ENCODE measurements at places on chromosomes 1 and 21.
A peak's percentile ranks its signal among the peaks of the same experiment; 100 is the strongest.

GRCh38 chr1:172398193-172398592 is 22.3 kb upstream of the C1orf105 start:
- no peaks in the 10 kb centered on the region for H3K27me3 ChIP-seq
- no peak for DNase-seq
- H3K27ac ChIP-seq: no peak overlapping the region
- H3K36me3 ChIP-seq: no peaks in the 10 kb centered on the region
- H3K4me3 ChIP-seq: no peak overlapping the region

GRCh38 chr1:3333903-3334302 is 120.6 kb upstream of the ARHGEF16 start:
- no peak overlapping the region for H3K27ac ChIP-seq
- no peak overlapping the region for H3K4me3 ChIP-seq
- no peaks in the 10 kb centered on the region for H3K27me3 ChIP-seq
- H3K4me1 ChIP-seq: peaks cover 4% of the 10 kb centered on the region
- no peak for DNase-seq

- no peaks in the 10 kb centered on the region for H3K36me3 ChIP-seq
- DNase-seq: no peak
- no peak overlapping the region for H3K27ac ChIP-seq
- no peaks in the 10 kb centered on the region for H3K27me3 ChIP-seq
Measured at GRCh38 chr1:116356673-116357072, 16.4 kb upstream of the ATP1A1 start.

DNA sequence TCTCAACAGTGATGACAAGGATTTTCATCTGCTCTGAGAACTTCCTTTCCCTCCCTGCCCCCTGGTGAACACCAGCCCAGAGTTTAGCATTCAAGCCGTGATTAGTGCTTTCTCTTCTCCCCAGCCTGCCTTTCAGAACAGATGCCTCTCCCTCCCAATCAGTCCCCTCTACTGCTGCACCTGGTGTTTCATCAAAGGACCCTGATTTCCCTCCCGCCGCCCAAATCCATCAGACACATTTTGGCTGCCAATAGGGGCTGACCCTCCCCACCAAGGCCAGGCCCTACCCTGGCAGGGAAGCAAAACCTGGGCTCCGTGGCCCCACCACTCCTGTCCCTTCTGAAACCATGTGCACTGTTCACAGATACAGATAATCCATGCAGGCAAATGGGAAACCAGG is 34.0 kb upstream of the KLHDC7A start:
- no peak for DNase-seq
- H3K4me1 ChIP-seq: peaks cover 43% of the 10 kb centered on the region
- H3K27me3 ChIP-seq: peaks cover 37% of the 10 kb centered on the region
- H3K27ac ChIP-seq: no peak overlapping the region
- peaks cover 13% of the 10 kb centered on the region for H3K36me3 ChIP-seq
- H3K4me3 ChIP-seq: no peak overlapping the region

DNA sequence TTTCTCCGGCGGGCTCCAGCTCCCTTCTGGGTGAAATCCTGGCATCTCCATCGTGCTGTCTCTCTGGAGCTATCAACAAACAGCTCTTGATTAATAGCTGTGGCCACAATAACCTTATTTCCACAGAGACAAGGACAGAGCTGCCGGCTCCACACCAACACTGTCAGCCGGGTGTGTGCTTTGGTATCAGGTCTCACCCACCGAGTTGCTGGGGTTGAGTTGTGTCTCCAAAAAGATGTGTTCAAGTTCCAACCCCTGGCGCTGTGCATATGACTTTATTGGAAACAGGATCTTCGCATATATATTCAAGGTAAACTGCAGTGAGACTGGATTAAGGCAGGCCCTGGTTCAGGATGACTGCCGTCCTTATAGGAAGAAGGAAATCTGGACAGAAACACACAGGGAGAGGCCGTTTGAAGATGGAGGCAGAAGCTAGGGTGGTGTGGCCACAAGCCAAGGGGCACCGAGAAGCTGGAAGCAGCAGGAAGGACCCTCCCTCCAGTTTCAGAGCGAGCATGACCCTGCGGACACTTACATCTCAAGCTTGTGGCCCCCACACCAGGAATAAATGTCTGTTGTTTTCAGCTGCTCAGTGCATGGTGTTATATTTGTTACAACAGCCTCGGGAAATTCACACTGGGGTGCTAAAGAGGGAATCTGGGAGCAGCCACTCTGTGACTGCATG is 88.4 kb upstream of the TMPRSS2 start:
- no peaks in the 10 kb centered on the region for H3K36me3 ChIP-seq
- DNase-seq: no peak
- no peak overlapping the region for H3K27ac ChIP-seq
- H3K4me3 ChIP-seq: no peak overlapping the region

DNA sequence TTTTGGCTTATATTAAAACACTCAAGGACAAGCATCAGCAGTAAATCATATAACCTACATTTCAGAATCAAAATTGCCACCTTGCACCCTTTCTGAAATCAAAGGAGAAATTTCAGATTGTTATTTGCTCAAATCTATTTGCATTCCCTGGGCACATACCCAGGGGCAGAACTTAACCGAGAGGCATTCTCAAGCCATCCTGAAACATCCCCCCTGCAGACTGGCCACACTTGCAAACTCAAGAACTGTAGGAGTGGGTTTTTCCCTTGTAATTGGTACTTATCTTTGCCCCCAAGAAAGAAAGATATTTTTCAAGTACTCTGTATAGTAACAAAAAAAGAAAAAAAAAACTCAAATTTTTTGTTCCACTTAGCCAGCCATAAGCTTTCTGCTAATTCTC is 213.6 kb upstream of the ESRRG start:
- no peak overlapping the region for H3K4me3 ChIP-seq
- H3K36me3 ChIP-seq: no peaks in the 10 kb centered on the region
- H3K27ac ChIP-seq: peak overlapping the region; percentile 90
- H3K27me3 ChIP-seq: no peaks in the 10 kb centered on the region
- DNase-seq: no peak

- H3K36me3 ChIP-seq: peaks cover 6% of the 10 kb centered on the region
- H3K27ac ChIP-seq: peak overlapping the region; percentile 60
- no peak overlapping the region for H3K4me3 ChIP-seq
- H3K4me1 ChIP-seq: peaks cover 23% of the 10 kb centered on the region
- DNase-seq: peak; percentile 62
Measured at GRCh38 chr1:202135221-202135721, 9.3 kb downstream of the ARL8A start.

GRCh38 chr1:222996310-222996975 is 146.6 kb downstream of the TLR5 start:
- H3K27me3 ChIP-seq: peaks cover 38% of the 10 kb centered on the region
- peaks cover 46% of the 10 kb centered on the region for H3K4me1 ChIP-seq
- no peaks in the 10 kb centered on the region for H3K36me3 ChIP-seq
- H3K27ac ChIP-seq: no peak overlapping the region
- H3K4me3 ChIP-seq: no peak overlapping the region

DNA sequence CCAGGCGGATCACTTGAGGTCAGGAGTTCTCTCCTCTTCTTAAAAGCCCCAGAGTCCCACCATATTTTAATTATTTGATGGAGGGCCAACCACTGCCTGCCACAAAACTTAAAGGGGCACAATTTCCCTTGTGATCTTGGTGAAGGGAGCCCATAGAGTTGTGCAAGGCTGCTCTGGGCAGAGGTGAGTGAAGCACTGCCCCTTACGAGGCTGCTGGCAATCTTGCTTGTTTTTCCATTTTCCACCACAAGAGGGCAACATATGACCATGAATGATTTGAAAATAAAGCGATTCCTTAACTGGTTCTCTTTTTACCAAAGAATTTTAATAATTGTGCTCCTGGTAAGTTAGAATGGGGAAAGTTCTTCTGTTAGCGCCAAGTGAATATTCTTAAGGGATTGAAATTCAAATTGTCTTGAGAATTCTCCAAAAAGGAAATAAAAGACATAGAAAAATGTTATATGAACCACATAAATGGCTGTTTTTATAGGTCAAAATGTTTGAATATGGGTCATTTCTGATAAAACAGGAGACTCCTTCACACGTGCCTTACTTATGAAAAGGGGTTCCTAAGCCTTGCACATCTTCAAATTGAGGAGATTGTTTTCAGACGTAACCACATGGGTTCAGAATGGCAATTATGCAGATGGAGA is 22.7 kb downstream of the PGM1 start:
- DNase-seq: peak; percentile 58
- H3K27ac ChIP-seq: no peak overlapping the region
- H3K36me3 ChIP-seq: no peaks in the 10 kb centered on the region
- H3K27me3 ChIP-seq: no peaks in the 10 kb centered on the region
- no peak overlapping the region for H3K4me3 ChIP-seq
- peaks cover 39% of the 10 kb centered on the region for H3K4me1 ChIP-seq

DNA sequence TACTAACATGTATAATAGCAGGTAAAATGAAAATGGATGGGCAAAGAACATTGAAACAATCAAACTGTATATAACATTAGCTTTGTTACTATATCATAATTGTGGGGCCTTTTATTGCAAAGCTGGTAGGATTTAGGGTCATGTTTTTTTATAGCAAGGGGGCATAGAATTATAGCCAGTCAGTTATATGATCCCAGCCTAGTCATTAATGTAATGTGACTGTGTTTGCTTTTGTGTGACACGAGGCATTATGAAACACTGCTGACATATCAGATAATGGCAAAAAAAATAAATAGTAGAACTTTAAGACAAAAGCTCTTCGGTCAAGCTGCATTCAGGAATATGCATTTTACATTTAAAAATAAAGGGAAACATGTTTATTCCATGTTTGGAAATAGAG is 81.3 kb upstream of the ZNF281 start:
- no peak for DNase-seq
- no peak overlapping the region for H3K27ac ChIP-seq
- H3K4me1 ChIP-seq: peaks cover 6% of the 10 kb centered on the region
- no peaks in the 10 kb centered on the region for H3K36me3 ChIP-seq
- H3K4me3 ChIP-seq: no peak overlapping the region

DNA sequence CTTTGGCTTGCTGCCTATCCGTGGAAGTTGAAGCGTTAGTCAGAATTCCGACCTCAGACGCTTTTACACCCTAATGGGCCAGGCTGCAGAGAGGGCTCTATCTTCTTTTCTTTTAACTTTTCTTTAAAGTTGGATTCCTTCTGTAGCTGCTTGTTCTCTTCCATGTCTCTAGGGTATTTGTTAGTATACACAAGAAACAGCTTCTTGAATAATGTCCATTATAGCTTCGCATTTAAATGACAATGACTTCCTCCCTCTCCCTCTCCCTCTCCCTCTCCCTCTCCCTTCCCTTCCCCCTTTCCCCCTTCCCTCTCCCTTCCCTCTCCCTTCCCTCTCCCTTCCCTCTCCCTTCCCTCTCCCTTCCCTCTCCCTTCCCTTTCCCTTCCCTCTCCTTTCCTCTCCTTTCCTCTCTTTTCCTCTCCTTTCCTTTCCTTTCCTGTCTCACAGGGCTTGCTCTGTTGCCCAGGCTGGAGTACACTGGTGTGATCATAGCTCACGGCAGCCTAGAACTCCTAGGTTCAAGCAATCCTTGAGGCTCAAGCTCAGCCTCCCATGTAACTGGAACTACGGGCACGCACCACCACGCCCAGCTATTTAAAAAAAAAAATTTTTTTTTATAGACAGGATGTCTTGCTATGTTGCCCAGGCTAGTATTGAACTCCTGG is 33.0 kb downstream of the RIPPLY3 start:
- H3K36me3 ChIP-seq: no peaks in the 10 kb centered on the region
- H3K27ac ChIP-seq: no peak overlapping the region
- peaks cover 15% of the 10 kb centered on the region for H3K4me1 ChIP-seq
- no peak overlapping the region for H3K4me3 ChIP-seq

- peaks cover 25% of the 10 kb centered on the region for H3K36me3 ChIP-seq
- H3K27me3 ChIP-seq: peaks cover 14% of the 10 kb centered on the region
- no peaks in the 10 kb centered on the region for H3K4me1 ChIP-seq
- no peak overlapping the region for H3K27ac ChIP-seq
- H3K4me3 ChIP-seq: no peak overlapping the region
Measured at GRCh38 chr1:152162792-152163463, 3.9 kb upstream of the RPTN start.

GRCh38 chr1:115893545-115893944 is 52.6 kb upstream of the NHLH2 start:
- DNase-seq: no peak
- H3K27ac ChIP-seq: no peak overlapping the region
- no peaks in the 10 kb centered on the region for H3K36me3 ChIP-seq
- no peak overlapping the region for H3K4me3 ChIP-seq

GRCh38 chr1:236124965-236125364 is 17.4 kb upstream of the GPR137B start:
- H3K36me3 ChIP-seq: no peaks in the 10 kb centered on the region
- DNase-seq: no peak
- no peak overlapping the region for H3K4me3 ChIP-seq
- no peaks in the 10 kb centered on the region for H3K27me3 ChIP-seq
- peaks cover 12% of the 10 kb centered on the region for H3K4me1 ChIP-seq

GRCh38 chr21:41726970-41727783 is 39.7 kb downstream of the RIPK4 start:
- H3K27me3 ChIP-seq: peaks cover 38% of the 10 kb centered on the region
- H3K27ac ChIP-seq: no peak overlapping the region
- DNase-seq: no peak
- no peak overlapping the region for H3K4me3 ChIP-seq
- H3K36me3 ChIP-seq: no peaks in the 10 kb centered on the region

DNA sequence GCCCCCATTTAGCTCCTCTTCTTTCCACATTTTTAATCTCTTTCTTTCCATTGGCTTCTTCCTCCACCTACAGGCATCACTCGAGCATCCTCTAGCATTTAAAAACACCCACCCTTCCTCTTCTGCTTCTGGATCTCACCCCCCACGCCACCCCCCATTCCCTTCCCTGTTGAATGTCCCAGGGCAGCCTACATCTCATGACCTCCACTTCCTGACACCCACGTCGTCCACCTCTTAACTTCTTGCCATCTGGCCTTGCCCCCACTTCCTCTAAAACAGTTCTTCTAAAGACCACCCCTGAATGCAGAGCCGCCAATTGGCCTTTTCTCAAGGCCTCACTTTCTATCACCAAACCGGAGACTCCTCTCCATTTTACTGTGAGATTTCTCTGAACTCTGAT is 6.1 kb upstream of the ETNK2 start:
- H3K27me3 ChIP-seq: peaks cover 13% of the 10 kb centered on the region
- peaks cover 2% of the 10 kb centered on the region for H3K4me1 ChIP-seq
- no peaks in the 10 kb centered on the region for H3K36me3 ChIP-seq
